NCI-H524 (cell line): ENCODE measurements at places on chromosomes 2 and 18.

GRCh38 chr2:43443282-43443681 lies 152.6 kb downstream of the THADA start:
- no peak for DNase-seq

- DNase-seq, result no peak
Measured at GRCh38 chr2:30351116-30351515, 95.9 kb upstream of the LCLAT1 start.

DNA sequence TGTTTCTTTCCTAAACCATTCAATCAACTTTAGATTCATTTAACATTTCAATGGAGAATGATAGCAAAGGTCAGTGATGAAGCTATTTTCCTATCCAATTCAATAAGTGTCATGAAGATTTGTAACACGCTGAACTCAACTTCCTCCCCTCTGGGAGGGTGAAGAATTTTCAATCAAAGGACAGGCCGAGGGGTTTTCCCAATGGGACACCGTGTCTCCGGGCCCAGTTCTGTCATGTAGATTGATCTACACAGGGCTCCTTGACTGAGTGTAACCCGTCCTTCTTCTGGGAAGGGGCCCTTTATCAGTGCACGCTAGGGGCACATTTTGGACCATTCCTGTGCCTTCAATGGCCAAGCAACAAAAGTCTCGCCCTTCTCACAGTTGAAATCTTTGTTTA lies 90.1 kb downstream of the KCNE4 start:
- DNase-seq, result no peak

DNA sequence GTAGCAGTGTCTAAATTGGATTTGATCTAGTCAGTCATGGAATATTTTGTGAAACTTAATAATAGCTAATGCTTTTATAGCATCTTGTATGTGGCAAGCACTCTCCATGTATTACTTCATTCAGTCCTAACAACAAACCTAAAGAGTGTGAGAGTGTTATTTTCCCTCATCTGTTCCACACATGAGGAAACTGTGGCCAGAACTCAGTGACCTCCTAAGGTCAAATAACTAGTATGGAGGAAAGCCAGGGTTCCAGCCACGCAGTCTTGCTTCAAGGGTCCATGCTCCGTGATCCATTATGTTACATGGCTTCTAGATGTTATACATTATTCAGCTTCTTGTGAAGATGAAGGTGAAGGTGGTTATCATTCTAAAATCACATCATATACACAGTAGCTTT lies 45.5 kb downstream of the TWSG1 start:
- DNase-seq, result no peak

- no peak for DNase-seq
Measured at GRCh38 chr2:239826376-239826775, 198.8 kb downstream of the NDUFA10 start.

- no peak for DNase-seq
Measured at GRCh38 chr2:25215948-25216679, 47.7 kb upstream of the POMC start.

- no peak for DNase-seq
Measured at GRCh38 chr2:236974148-236974547, 111.5 kb upstream of the COPS8 start.

- DNase-seq, result no peak
Measured at GRCh38 chr18:13229001-13229671, 10.6 kb downstream of the LDLRAD4 start.

- no peak for DNase-seq
Measured at GRCh38 chr2:161825429-161825828, 201.2 kb downstream of the SLC4A10 start.
